ENCODE measurements at places on chromosomes 5 and 9.

GRCh38 chr9:107274953-107275422, 8.1 kb upstream of the RAD23B start:
- no peak for DNase-seq

DNA sequence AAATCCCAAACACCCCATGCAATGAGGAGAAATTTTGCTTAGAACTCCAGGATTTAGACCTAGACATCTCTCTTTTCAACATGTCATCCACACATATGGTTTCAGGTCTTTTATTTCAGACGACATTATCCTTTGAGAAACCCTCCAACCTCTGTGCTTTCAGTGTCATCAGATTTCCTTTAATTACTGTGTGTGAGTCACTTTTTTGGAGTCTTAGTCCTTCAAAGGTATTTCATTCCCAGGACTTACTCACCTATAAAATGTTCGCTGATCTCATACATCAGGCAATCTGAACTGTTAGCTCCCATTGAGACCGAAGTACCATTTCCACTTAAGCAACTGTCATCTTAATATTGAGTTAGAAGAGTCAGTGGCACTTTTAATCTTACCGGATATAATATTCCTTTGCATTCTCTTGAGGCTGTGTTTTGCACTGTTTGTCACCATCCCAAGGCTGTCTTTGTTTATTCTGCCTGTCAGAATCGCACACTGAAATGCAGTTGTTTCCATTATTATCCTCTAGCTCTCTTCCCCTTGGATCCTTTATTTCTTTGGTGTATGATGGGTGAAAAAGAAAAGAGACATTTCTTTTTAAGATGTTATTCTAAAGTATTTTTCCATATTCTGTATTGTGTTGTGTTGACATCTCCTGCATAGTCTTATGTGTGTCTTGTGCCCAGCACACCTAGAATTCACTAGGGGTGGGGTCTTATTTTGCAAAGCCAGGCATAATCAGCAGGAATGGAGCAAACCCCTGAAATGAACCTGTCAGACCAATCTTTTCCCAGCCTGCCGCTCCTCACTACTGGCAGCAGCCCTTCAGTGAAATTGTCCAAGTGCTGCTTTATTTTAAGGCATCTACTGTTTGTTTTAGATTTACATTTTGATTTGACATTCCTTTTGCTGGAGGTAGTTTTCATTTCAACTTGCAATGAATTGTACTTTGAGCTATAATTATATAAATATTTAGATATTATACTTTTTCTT, 155.4 kb downstream of the PAM start:
- no peak for DNase-seq

DNA sequence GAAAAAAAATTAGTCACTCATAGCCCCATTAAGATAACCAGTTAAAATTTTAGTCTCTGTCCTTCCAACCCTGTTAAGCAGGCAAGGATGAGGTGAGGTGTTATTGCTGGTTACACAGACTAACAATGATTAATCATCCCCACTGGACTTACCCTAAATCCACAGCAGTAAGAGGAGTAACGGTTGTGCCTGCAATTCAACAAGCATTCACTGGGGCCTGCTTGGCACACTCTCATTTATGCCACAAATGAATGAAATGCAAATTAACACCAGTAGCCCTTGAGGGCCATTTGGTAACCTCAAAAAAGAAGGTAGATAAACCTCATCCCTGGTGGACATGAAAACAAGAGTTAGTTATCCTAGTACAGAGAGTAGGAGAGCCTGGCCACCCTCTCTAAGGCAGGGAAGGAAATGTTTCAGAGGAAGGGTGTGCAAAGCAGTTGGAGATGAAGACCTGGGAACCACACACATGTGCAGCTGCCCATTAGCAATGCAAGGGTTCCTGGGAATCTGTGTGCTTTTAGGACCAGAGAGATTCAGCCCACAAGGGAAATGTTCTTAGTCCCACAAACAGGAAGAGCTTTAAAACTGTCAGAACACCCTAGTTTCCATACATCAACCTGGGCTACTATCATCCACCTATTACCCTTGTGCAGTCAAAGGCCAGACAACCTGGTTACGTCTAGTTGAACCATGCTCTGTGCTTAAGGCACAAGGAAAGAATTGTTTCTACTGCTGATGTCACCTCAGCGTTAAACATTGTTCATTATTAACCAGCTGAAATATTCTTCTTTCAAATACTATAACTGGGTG, 7.7 kb downstream of the LHFPL2 start:
- DNase-seq, result no peak

DNA sequence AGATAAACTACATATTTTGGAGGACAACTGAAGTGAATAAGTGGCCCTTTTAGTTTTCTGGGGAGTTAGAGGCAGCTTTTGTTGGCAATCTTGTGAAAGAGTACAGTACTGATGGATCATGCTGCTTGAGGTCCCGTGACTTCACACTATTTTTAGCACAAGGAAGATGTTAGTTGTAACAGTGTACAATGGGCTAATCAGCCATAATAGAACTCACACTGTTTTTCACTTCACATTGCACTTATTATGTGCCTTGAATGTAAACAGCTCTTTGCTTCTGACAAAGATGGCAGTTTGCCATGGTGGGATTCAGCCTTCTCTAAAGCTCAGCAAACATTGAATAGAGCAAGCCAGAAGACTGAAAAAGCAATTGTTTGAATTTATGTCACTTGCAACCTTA, 176.7 kb upstream of the ZNF608 start:
- DNase-seq, result no peak

- DNase-seq, result no peak
Observed at GRCh38 chr5:89303033-89303480, 420.1 kb upstream of the MEF2C start.

DNA sequence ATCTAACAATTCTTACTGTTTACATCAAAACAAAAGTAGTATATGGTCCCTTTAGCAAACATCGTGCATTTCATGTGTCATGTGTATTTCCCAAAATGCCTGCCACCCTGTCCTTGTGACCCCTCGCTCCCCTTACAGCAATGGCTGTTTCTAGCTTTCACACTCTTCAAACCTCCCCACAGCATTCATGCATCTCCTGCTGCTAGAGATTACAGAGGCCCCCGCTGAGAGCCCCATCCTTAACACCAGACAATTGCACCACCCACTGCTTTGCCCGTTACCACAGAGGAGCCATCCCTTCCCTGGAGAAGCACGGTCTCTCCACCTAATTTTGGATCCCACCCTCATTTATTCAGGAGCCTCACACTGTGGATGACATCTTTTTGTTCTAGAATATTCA, 149.7 kb upstream of the IRX4 start:
- no peak for DNase-seq

- no peak for DNase-seq
Observed at GRCh38 chr9:134276453-134277245, 49.6 kb upstream of the RXRA start.

Measured in CMK (cell line).